ENCODE measurements at places on chromosomes 1 and 21.

GRCh38 chr1:154176337-154176736 is 15.6 kb downstream of the TPM3 start:
- DNase-seq: peak; percentile 61

- no peak for DNase-seq
Observed at GRCh38 chr1:51524817-51525216, 5.8 kb upstream of the EPS15 start.

DNA sequence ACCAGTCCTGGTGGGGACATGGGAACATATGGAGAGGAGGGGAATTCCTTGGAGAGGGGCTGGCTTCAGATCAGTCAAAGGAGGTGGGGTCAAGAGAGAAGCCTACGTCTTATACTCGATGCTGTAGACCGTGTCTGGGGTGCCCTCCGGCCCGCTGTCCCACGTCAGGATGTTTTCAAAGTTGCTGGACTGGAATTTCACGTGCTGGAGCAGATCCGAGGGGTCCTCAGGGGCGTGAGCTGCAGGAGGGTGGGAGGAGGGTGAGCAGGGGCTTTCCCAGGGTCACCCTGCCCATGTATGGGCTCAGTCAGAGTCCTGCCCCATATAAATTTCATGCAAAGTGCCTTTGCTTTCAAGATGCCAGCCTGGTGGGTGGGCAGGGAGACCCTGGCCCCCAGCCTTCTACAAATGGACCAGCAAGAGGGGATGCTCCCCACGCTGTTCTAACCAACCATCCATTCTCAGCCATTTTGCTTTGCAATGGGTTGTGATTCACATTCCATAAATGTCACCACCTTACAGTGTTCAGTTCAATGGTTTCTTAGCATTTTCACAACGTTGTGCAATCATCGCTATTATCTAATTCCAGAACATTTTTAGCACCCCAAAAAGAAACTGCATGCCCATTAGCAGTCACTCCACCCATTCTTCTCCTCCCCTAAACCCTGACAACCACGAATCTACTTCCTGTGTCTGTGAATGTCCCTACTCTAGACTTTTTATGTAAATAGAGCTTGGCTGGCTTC is 4.3 kb downstream of the IL22RA1 start:
- DNase-seq: no peak

DNA sequence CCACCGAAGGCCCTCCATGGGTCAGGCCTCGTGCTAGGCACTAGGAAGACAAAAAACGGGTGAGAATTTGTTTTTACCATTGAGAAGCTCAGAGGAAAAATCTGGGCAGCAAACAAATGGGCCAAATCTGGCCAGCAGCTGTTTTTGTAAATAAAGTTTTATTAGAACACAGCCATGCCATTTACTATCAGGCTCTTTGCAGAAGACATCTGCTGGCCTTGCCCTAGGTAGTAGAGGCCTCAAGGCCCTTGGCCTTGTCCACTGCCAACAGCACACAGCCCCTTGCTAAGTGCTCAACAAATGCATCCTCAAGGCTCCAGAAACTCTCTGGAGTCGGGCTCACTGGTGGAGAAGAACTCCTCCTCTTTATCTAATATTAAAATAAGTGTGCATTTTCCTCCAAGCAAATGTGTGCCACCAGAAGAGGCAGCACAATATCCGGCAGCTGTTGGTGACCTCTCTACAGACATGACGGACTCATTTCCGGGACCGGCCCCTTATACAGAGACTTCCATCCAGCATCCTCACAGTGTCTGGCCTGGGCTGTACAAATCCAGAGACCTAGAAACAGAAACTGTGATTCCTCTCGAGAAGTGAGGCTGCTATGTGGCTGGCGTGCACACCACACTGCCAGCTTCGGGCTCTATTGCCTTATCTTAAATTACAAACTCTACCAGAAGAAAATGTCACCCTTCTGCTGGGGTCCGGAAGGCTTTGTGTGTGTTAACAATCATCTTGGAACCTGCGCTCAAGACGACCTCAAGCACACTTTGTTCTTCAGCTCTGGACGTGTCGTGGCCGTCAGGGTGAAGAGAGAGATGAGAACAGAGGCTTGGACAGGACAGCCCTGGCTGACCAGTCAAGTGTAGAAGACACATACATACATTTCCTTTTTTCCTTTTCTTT is 203.9 kb downstream of the TOMM20 start:
- no peak for DNase-seq

DNA sequence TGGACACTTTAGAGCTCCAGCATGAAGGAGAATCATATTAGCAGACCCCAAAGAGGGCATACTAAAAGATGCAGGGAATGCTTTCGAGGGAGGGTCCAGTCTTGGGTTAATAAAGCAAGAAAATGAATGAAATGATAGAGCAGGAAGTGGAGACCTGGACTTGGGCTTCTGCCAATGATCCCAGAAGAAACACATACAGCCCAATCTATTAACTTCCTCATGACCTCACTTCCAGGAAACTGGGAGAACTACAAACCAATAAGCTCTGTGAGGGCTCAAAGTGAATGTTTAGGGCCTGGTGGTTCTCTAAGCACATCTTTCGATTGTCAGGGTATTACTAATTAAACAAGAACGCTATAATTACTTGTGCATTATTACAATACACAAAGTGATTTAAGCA is 53.6 kb upstream of the SSX2IP start:
- no peak for DNase-seq

- no peak for DNase-seq
Observed at GRCh38 chr1:112794654-112795239, 79.6 kb upstream of the PPM1J start.

- DNase-seq: no peak
Observed at GRCh38 chr1:182002570-182002969, 58.9 kb downstream of the ZNF648 start.

GRCh38 chr1:169110689-169111447 is 4.4 kb downstream of the ATP1B1 start:
- DNase-seq: peak; percentile 42

DNA sequence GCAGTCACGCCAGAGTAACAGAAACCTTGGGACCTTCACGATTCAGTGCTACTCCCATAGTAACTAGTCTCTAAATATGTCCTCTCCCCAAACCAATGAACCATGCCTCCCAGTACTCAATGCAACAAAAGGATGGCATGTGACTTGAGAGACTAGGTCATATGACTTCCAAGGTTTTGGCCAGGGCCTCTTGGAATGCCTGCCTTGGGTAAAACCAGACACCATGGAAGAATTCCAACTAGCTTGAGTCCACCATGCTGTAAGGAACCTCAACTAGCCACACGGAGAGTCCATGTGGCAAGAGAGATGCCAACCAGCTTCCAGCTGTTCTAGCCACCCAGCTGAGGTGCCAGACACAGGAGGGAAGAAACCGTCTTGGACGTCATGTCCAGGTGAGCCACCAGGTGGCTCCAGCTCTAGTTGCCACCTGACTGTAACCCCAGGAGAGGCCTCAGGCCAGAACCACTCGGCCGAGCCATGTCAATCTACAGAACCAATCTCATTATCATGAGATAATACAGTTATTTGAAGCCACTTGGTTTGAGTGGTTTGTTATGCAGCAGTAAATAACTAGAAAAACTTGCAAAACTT is 115.0 kb downstream of the SYF2 start:
- no peak for DNase-seq

- no peak for DNase-seq
Observed at GRCh38 chr1:213094446-213094845, 43.4 kb downstream of the RPS6KC1 start.

- DNase-seq: no peak
Observed at GRCh38 chr1:25481625-25482024, 50.9 kb downstream of the MACO1 start.

GRCh38 chr1:240031414-240031813 is 60.3 kb upstream of the FMN2 start:
- DNase-seq: no peak

DNA sequence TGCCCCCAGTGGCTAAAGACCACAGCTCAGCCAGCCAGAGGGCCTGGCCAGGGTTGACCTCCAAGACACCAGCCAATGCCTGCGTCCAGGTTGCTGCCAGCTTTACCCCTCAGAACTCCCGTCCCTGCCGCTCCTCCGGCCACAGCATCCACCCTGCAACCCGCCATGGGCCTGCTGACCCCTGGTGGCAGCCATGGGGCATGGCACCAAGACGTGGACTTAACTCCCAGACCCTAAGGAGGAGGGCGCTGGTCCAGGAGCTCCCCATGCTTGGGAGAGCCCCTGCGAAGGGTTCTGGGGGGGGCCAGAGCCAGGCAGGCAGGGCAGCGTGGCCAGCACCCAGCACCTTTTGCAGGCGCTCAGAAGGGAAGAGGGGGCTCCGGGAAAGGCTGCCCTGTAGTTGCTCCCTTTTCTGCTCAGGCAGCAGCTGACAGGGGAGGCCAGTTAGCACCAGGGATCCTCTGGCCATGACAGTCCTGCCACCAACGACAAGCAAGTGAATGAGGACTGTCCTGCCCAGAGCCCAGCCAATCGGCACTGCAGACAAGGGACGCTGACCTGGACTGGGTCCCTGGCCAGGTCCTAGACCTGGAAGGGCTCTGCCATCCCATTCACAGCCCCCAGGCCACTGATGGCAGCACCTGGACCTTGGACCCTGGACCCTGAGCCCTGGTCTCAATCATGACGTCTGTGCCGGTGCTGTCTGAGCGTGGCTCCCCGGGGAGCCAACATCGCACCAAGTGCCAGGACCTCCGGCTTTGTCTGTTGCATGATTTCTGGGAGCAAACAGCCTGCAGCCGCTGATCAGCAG is 246.2 kb downstream of the NPHP4 start:
- no peak for DNase-seq

DNA sequence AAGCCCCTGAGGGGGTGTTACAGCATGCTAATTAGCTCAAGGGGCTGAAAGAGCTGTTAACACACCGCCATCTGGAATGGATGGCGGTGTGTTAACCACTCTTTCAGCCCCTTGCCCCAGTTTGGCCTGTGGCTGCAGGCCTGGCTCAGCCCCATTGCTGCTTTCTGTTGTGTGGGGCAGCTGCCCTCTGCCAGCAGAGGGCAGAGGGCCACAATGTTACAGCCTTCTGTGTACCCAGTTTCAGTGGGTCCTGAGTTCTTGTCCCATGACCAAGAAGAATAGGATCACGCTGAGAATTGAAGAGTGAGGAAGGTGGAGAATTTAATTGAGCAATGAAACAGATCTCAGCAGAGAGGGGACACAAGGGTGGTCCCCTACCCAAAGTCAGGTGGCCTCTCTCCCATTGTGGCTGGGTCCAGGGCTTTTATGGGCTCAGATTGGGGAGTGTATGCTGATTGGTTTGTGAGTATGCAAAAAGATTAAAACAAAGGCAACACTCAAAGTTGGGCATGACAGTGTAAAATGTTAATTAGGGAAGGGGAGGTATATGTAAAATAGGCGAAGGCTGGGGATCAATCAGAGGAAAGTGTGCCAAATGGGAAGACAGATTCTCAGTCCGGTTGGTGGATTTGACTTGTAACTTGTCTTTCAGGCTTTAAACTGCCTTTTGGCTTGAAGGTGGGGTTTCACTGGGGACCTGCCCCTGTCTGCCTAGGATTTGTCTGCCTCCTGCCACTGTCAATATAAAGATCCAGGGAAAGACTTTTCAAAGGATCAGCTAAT is 142.2 kb downstream of the RABGAP1L start:
- no peak for DNase-seq

DNA sequence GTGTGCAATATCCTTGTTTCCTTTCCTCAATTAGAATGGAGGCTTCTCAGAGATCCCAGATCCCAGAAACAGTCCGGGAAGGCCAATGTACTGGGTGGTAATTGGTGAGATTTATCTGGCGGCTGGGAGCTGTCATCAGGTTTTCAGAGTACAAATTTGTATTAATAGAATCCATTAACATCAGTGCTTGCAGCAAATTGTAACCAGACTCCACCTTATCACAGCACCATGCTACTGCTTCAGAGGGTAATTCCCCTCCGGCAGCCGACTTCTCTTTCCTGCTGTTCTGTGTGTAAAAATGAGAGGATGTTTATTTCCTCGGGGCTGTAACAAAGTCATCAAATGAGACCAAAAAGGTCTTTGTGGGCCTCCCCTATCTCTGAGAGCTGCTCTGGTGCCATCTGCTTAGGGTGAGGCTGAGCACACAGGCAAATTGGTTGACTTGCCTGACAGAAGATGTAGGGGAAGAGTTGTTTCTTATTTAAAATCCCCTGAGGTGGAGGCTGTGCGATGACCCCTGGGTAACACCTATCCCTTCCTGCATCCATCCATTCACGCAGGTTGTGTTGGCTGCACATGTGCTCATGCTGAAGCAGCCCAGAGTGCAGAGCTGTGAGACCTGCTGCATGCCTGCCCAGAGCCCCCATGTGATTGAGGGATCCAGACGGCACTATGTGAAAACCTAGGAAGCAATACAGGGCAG is 19.2 kb downstream of the NFASC start:
- no peak for DNase-seq

DNA sequence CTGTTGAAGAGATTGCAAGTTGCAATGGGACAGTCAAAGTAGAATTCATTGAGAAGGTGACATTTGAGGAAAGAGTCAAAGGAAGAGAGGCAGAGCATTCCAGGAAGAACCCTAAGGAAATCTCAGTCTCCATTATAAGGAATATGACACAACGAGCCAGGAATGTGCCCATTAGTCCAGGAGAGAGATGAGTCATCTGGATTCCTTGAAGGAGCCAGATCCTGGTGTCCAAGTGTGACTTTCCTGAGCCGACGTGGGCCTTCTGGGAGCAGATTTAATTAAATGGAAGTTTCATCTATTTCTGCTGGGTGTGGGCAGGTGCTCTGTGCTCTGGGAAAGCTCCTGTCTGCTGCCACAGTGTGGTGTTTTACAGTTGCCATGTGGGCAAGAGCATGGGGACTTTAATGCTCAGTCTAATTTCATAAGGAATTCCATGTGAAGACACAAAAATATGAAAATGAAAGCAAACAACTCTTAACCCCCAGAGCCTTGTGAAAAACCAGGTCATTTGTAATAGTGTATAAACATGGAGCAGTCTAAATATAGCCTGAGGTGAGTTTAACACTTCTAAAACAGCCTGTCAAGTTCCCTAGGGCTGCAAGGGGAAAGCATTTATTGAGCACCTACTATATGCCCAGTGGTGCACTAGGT is 111.4 kb upstream of the ARTN start:
- DNase-seq: peak; percentile 74

DNA sequence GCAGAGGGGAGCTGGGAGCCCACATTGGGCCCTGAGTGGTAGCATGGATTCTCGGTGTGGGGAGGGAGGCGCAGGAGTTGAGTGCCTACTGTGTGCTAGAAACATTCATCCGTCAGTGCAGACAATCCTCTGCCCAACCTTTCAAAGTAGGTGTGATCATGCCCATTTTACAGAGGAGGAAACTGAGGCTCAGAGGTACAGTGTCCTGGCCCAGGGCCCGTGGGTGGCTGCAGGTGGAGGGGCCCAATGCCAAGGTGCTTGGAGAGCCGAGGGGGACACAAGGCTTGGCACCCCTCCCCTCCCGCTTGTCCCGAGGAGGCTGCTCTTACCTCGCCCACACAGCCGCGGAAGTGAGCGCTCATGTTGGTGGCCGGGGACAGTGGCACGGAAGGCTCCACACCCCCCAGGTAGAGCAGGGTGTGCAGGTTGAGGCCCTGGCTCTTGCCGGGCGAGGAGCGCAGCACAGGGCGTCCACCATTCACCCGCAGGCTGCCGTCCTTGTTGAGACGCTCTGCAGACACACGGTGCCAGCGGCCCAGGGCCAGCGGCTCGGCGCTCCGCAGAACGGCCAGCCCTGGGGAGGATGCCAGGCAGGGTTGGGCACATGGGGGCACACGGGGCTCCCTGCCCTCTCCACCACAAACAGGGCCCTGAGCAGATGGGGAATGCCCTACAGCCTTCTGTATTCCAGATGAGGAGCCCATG is 16.6 kb downstream of the LDLRAD2 start:
- no peak for DNase-seq

GRCh38 chr1:99252630-99253029 is 11.7 kb upstream of the PLPPR4 start:
- DNase-seq: no peak

- no peak for DNase-seq
Observed at GRCh38 chr1:219463636-219464035, 149.3 kb downstream of the ZC3H11B start.

GRCh38 chr1:188295157-188295556 is 1466.4 kb downstream of the PLA2G4A start:
- no peak for DNase-seq
